H54 (cell line): ENCODE measurements at places on chromosomes 6 and 20.

GRCh38 chr6:129621252-129621651 lies 88.7 kb downstream of the ARHGAP18 start:
- DNase-seq: no peak

DNA sequence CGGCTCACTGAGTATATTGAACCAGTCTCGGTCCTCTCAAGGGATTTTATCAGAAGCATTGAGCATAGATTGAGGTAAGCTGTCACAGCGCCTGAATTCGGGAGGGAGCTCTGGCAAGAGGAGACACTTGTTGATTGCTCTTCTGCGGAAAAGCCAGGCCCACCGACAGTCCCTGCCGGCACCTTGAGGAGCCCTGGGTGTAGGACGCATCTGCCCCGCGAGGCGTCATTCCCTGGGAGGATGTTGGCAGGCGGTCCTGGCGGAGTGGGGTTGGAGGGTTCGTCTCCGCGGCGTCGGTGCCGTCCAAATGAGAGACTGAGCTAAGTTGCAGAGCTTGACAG lies 843 bp downstream of the FBXO9 start:
- peak; percentile 29 for DNase-seq

DNA sequence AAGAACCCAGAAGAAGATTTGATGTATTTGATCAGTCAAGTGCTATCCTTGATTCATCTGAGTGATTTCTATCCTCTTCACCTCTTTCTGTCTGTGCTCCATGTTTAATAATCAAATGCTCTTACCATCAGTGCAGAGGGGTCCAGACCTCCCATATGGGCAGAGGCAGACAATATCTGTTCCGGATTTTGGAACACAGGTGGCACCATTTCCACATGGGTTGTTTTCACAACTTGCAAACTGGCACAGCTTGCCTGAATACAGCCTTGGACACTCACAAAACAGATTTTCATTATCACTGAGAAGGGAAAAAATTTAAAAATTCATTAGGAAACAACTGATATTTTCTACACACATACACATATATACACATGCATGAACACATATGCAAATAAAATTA lies 228.5 kb downstream of the PHF3 start:
- DNase-seq: no peak

- DNase-seq: no peak
Measured at GRCh38 chr6:91438570-91438969, 851.7 kb upstream of the MAP3K7 start.

DNA sequence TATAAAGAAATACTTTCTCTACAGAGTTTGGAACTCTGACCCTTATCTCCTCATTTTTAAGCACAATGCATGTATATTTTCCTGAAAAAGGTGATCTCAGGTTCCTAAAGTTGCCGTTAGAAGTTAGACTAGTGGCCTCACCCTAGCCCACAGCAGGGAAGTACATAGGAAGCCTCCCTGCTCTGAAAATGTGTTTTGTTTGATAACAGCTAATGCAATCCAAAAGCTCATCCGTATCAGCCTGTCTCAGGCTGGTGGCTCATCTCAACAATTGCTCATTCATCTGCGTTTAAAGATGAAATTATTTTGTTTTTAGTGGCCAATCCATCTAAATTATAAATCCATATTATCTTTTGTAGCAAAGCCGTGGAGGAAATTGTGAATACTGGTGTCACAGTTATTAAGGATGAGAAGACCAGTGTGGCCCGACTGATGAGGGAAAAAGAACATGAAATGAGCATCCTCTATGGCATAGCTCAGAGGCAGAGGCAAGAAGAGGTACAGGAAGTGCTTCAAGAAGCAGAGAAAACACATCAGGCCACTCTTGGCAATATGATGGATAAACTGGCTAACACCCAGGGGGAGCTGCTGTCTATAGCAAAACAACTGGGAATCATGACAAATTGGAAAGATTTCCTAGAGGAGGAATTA lies 20.1 kb downstream of the C6orf163 start:
- DNase-seq: no peak

- peak; percentile 88 for DNase-seq
Measured at GRCh38 chr20:62500237-62500864, 24.6 kb upstream of the GATA5 start.

DNA sequence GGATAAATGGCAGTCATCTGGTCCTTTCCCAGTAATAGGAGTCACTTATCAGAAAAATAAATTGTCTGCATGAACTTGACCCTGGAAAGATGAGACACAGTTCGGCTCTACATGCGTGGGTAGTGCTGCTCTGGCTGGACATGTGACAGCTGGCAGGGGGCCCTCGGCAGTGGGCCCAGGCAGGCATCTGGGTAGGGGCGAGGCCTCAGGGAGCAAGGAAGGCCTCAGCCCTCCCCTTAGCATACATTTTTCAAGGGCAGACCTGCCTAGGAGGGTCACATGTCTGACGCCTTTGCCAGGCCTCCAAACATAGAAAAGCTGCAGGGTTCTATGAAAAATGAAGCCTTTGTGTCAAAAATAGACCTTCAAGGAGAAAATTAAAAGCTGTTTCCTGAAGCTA lies 12.8 kb upstream of the ILRUN start:
- no peak for DNase-seq

GRCh38 chr20:49727478-49727877 lies 13.8 kb upstream of the B4GALT5 start:
- DNase-seq: no peak

DNA sequence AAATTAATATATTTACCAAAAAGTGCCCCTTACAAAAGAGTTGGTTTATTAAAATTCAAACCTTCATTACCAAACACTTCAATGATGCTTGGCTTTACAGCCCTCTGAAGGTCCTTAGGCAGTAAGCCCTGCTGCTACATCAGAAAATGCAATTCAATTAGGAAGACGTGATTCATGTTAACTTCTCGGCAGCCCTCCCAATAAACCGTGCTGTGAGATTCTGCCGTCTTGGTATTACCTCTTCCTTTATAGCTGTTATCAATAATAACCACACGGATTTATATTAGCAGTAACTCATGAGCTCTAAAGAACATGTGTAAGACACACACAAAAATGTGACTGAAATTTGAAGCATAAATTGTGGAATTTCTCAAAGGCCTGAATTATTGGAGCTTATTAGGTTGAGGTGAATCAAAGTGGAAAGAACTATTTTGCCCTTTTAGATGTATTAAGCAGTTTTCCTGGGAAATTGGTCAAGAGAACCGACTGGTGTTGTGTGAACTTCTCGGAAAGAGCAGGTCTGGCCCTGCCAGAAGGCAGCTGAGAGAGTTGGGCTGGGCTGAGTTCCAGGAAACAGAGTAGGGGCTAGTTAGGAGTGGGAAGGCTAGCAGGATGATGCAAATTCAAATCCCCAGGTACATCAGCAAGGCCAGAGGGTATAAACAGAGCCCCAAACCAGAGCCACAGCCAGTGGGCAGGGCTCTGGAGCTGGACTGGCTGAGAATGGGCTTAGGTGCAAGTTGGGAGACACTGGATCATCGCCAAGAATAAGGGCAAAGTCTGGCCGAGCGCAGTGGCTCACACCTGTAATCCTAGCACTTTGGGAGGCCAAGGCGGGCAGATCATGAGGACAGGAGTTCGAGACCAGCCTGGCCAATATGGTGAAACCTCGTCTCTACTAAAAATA lies 33.1 kb downstream of the FGD2 start:
- DNase-seq: no peak

- DNase-seq: no peak
Measured at GRCh38 chr6:163298079-163298830, 116.3 kb upstream of the QKI start.

- no peak for DNase-seq
Measured at GRCh38 chr6:150894935-150895552, 29.5 kb downstream of the MTHFD1L start.

DNA sequence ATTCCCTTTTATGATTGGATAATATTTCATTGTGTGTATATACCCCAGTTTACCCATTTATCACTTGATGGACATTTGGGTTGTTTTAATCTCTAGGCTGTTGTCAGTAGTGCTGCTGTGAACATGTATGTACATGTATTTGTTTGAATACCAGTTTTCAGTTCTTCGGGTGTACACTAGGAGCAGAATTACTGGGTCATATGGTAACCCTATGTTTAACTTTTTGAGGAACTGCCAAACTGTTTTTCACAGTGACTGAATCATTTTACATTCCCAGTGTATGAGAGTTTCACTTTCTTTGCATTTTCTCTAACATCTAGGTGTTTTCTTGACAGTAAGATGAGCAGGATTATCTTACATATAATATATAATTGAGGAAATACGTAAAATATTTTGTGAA lies 44.7 kb upstream of the ADIG start:
- DNase-seq: no peak

GRCh38 chr6:40349901-40350746 lies 237.0 kb downstream of the LRFN2 start:
- DNase-seq: no peak

DNA sequence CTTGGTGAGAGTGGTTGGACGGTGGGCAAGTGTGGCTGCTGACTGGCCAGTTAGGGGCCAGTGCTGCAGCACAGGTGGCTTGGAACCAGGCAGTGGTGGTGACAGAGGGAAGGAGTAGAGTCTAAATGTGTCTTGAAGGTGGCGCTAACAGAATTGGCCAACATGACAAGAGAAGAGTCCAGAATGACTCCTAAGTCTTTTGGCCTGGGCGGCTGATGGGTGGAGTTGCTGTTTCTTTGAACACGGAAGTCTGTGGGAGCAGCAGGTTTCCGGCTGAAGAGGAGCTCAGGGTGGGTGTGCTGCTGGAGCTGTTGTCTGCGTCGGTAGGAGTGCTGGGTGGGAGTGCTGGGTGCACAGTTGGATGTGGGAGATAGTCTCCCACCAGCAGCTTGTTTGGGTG lies 10.1 kb downstream of the LSM14B start:
- DNase-seq: no peak

- no peak for DNase-seq
Measured at GRCh38 chr6:135346747-135347146, 150.8 kb downstream of the AHI1 start.

- DNase-seq: no peak
Measured at GRCh38 chr6:132478266-132478665, 34.6 kb downstream of the STX7 start.

GRCh38 chr6:29760328-29760727 lies 37.1 kb downstream of the HLA-F start:
- DNase-seq: no peak

DNA sequence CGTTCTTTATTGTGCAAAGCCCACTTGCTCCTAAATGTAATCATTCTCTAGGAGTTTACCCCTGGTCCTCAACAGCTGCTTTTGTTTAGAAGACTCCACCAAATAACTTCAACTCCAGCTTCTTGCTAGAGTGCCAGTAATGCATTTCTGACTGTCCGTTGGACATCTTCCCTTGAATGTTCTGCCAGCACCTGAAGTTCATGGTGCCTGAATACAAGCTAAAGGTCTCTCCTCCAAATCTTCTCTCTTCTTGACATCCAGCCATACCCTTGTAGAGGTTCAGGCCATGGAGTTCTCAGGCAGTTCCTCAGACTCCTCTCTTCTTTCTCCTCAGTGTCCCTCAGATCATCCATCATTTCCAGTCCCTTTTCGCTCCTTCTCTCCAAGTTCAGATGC lies 21.7 kb downstream of the PHACTR2 start:
- no peak for DNase-seq

DNA sequence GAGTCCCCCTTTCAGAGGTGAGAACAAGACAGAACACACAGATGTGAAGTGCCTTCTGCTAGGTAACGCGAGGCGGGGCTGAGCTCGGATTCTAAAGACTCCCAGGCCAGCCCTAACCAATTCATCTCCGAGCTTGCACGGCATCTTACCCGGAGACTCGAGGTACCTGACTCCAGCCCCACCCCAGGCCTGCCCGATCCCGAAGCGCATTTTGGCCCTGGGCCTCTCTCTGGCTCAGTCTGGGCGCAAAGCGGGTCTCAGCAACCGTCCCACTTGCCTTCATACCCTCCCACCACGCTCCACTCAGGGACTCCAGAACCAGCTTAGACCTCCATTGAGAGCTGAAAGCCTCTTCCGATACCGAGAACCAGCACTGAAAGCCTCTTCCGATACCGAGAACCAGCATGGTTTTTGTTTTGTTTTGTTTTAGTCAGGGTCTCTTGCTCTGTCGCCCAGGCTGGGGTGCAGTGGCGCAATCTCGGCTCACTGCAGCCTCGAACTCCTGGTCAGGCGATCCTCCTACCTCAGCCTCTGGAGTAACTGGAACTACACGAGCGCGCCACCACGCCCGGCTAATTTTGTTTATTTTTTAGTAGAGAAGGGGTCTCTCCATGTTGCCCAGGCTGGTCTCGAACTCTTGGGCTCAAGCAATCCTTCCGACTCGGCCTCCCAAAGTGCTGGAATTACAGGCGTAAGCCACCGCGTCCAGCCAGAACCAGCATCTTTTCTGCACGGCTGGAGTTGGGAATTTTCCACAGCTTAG lies 557 bp upstream of the DYNLRB1 start:
- DNase-seq: no peak

DNA sequence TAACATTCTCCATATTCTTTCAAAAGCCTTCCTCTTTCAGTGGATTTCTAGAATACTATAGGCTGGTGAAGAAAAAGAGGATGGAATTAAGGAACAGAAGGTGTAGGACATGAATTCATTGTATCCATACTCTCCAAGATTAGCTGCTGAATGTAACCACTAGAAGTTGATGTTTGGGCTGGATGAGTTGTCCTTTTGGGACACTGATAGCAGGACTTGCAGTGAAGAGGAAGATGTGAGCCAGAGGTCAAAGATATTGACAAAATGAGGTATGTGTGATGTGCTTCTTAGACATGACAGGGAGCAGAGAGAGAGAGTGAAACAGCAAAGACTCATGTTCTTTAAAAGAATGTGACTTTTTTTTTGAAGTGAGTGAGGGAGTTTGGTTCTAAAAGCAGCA lies 134.3 kb upstream of the MAN1A1 start:
- no peak for DNase-seq

- DNase-seq: no peak
Measured at GRCh38 chr20:46004889-46005473, 3.7 kb upstream of the MMP9 start.

GRCh38 chr20:46128310-46129151 lies 10.4 kb downstream of the CD40 start:
- DNase-seq: peak; percentile 47

GRCh38 chr20:51378171-51378928 lies 164.2 kb downstream of the NFATC2 start:
- no peak for DNase-seq

DNA sequence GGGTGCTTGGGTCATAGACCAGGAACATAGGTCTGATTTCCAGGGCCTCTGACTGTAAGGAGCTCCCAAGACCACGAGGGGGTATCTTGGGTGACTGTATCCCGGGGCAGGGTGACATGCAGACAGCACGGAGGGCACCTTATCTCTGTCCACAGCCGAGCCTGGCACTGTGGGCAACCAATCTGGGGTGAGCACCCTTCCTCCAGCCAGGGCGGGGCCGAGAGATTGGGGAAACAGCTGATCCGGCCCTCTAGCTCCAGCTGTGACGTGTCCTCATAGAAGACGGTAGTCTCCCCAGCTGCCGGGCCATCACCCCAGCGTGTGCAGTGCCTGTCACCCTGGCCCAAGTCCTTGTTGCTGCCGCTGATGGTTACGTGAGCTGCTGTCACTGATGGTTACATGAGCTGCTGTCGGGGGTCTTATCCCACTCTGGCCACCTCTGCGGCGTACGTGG lies 139.6 kb upstream of the RNF24 start:
- DNase-seq: no peak

DNA sequence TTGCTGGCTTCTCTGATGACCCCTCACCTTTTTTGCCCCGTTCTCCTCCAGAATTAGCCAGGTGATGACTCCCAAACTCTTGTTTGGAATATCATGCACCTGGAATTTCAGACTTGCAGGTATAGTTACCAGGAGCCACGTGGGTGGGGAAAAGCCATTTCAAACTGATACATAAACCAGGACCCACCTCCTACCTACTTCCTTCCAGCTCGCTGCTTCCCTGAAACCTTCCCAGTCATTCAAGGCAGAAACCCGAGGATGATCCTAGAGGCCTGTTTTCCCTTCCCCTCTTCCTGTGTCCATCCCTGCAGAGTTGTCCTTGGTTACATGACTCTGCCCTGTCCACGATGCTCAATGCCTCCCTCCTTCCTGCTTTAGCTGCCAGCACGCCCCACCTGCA lies 101.9 kb downstream of the MTHFD1L start:
- DNase-seq: no peak
